ENCODE measurements at places on chromosomes 13 and 19. TPM values are rescaled to one million over a fixed set of nuclear protein-coding genes. Genes with fewer than 3 reads are reported as not detected.

GRCh38 chr19:17863520-17864182, 3.9 kb downstream of the RPL18A start:
- no peak for DNase-seq

GRCh38 chr13:40648040-40648439, 18.4 kb downstream of the FOXO1 start:
- DNase-seq: no peak

DNA sequence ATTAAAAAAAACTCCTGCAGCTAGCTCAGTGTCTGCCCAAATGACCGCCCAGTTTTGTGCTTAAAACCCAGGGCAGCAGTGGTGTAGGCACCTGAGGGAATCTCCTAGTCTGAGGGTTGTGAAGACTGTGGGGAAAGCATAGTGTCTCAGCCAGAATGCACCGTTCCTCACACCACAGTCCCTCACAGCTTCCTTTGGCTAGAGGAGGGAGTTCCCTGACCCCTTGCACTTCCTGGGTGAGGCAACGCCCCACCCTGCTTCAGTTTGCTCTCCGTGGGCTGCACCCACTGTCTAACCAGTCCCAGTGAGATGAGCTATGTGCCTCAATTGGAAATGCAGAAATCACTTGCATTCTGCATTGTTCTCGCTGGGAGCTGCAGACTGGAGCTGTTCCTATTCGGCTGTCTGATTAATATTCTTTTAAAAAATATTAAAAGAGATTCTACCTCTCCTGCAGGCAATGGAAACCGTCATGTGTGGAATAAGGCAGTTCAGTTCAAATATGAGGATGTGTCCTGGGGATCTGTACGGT, 645.7 kb downstream of the FGF9 start:
- DNase-seq: no peak

GRCh38 chr13:68291595-68291994, 1061.5 kb upstream of the PCDH9 start:
- no peak for DNase-seq

Gene NOVA2
- 0.18 TPM for total RNA-seq

Gene ACP7
- total RNA-seq: 0.05 TPM

- DNase-seq: peak; percentile 55
Observed at GRCh38 chr13:52128714-52129700, at the start of gene NEK5. Gene NEK5 (minus strand): TSS chr13:52129073. CDS start chr13:52127482, 1,591 bp downstream.

Gene CGB7
- not detected for total RNA-seq

DNA sequence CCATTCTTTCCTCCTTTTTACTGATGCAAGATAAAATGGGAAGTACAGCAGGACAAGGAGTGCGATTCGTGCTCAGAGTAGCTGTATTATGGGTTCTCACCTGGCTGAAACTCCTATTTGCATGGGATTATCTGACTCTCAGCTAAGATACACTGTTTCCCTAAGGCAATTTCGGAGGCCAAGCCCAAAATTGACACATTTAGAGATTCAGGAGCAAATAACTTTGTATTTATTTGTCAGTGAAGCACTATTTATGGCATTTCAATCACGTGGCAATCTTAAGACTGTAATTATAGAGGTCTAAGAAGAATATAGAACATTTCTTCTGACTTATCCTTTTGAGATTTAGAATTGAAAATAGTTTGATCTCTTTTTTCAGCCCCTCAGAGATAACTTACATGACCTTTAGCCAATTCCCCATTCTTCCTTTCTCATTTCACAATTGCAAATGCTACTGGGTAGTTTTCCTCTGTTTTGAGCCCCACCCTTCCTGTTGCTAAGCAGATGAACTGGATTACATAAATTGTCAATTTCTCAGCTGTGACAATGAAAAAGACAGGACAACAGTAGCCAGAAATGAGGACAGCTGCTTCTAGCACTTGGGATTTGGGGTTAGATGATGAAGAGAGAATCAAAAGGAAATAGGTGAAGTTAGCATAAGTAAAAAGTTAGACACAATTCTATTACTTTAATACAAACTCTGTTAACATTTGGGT, 122.7 kb upstream of the FRY start:
- DNase-seq: peak; percentile 10

Gene AMER2
- not detected for total RNA-seq
